Aorta (tissue), 5 donors: ENCODE measurements at places on chromosomes 1 and 21. TPM values are rescaled to one million over a fixed set of nuclear protein-coding genes. Genes with fewer than 3 reads are reported as not detected.

DNA sequence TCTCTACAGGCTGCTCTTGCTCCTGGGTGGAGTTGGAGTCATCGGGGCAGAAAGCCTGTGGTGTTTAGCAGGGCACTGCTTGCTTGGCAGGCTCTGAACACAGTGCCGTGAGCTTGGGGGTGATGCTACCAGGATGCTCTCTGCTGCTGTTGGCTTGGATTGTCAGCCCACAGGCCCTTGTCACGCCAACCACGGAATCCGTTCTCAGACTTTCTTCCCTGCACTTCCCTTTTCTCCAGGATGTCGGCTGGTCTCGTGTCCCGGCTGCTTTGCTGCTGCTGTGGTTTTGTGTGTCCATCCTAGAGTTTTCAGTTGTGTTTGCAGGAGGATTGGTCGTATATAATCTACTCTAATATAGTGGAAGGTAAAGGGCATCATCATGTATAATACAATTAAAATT, 44.4 kb upstream of the TTC34 start:
- H3K4me3 ChIP-seq: no peak overlapping the region
- H3K4me1 ChIP-seq: no peaks in the 10 kb centered on the region
- peak; percentile 69 for DNase-seq
- no peaks in the 10 kb centered on the region for H3K27me3 ChIP-seq

DNA sequence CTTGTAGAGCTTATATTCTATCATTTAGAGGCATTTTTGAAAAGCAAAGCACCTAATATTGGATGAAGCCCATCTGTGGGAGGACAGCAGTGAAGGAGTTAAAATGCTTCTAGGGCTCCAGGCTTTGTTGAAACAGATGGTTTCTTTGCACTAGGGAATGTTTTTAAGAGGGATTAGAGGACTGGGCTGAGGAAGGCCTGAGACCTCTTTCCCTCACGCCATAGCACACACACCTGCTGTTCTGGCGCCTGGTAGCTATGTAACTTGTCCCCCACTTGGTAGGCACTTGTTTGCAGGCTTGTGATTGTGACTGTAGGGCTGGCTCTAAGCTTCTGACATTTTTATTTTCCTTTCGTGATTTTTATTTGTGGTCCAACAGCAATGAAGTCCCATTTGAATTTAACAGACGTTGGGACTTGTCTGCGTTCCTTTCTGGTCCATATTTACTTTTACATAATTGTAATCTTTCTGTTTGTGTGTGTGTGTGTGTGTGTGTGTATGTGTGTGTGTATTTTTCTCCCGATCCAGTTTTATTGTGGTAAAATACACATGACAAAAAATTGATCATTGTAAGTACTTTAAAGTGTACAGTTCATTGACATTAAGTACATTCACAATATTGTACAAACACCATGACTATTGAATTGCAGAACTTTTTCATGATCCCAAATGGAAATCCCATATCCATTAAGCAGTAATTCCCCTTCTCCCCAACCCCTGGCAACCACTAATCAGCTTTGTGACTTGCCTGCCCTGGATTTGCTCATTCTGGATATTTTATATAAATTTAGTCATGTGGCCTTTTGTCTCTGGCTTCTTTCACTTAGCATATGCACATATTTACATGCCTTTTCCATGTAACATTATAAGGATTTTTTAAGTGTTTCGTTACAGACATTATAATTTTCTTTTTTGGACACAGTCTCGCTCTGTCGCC, 33.5 kb upstream of the MACF1 start:
- H3K36me3 ChIP-seq: no peaks in the 10 kb centered on the region
- H3K27me3 ChIP-seq: no peaks in the 10 kb centered on the region
- DNase-seq: no peak
- H3K4me1 ChIP-seq: peaks cover 19% of the 10 kb centered on the region

Gene TDRD5
- total RNA-seq: not detected

GRCh38 chr1:89998306-89998705, 3.4 kb downstream of the ZNF326 start:
- H3K27me3 ChIP-seq: no peaks in the 10 kb centered on the region
- H3K4me1 ChIP-seq: peaks cover 1% of the 10 kb centered on the region
- H3K36me3 ChIP-seq: no peaks in the 10 kb centered on the region
- no peak overlapping the region for H3K27ac ChIP-seq

DNA sequence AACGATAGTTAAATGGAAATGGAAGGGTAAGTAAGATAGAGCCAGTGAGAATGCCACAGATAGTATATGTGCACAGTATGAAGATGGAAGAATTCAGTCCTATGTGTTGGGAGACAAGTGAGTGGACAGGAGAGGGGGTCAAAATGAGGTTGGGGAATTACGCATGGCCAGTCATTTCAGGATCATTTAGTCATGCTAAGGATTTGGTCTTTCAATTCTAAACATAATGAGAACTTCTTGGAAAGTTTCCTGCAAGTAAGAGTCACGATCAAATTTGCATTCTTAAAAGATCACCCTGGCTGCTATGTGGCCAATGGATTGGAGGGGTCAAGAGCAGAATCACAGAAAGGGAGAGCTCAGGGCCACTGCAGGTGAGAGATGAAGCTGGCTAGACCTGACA, 64.0 kb upstream of the KCNK2 start:
- DNase-seq: no peak
- H3K4me1 ChIP-seq: no peaks in the 10 kb centered on the region
- H3K36me3 ChIP-seq: no peaks in the 10 kb centered on the region
- H3K4me3 ChIP-seq: no peak overlapping the region
- H3K27me3 ChIP-seq: no peaks in the 10 kb centered on the region

GRCh38 chr1:114609026-114609425, 27.6 kb upstream of the BCAS2 start:
- peaks cover 4% of the 10 kb centered on the region for H3K36me3 ChIP-seq
- no peak for DNase-seq
- no peak overlapping the region for H3K4me3 ChIP-seq
- no peak overlapping the region for H3K27ac ChIP-seq
- no peaks in the 10 kb centered on the region for H3K27me3 ChIP-seq
- H3K4me1 ChIP-seq: no peaks in the 10 kb centered on the region

Gene TEX50
- not detected for total RNA-seq

GRCh38 chr1:28526886-28527285, 21.0 kb downstream of the RCC1 start:
- H3K4me1 ChIP-seq: no peaks in the 10 kb centered on the region
- no peak for DNase-seq
- no peak overlapping the region for H3K4me3 ChIP-seq
- no peaks in the 10 kb centered on the region for H3K36me3 ChIP-seq
- H3K27me3 ChIP-seq: no peaks in the 10 kb centered on the region

DNA sequence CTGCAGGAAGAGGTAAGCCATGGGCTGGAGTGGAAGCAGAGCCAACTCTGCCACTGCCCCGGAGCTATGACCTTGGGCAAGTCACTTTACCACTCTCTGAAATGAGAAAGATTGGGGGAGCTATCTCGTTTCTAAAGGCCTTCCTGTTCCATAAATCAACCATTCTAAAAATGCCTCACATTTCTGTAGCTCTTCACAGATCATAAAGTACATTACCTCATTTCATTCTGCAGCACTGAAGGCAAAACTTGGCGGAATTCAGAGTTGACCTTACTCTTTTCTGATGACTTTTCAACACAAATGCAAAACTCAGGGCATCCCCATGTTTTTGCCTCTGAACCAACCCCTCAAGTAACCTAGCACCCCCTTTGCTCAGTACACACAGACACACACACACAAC, 404.0 kb upstream of the NFIA start:
- DNase-seq: no peak
- no peak overlapping the region for H3K27ac ChIP-seq
- H3K27me3 ChIP-seq: no peaks in the 10 kb centered on the region
- no peaks in the 10 kb centered on the region for H3K4me1 ChIP-seq
- no peak overlapping the region for H3K4me3 ChIP-seq

DNA sequence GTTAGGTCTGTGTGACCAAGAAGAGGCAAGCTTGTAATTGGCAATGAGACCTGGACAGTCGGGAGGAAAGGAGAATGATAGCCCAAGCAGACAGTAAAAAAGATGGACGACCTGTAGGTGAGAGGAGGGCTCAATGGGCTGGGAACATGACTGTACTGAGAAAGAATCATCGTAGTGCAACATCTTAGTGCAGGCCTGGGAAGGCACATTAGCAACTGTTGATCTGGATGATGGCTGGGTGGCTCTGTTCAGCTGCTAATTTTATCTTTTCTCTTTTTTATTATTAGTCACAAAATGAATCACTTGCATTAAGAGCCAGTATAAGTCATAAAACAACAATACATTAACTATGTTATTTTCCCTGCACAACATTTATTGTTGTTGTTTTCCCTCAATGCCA, 32.9 kb downstream of the IFI44 start:
- H3K36me3 ChIP-seq: no peaks in the 10 kb centered on the region
- H3K27me3 ChIP-seq: no peaks in the 10 kb centered on the region
- no peak for DNase-seq
- H3K4me1 ChIP-seq: peaks cover 2% of the 10 kb centered on the region

- no peak for DNase-seq
- no peaks in the 10 kb centered on the region for H3K4me1 ChIP-seq
- H3K27ac ChIP-seq: no peak overlapping the region
- no peaks in the 10 kb centered on the region for H3K36me3 ChIP-seq
Measured at GRCh38 chr1:210558302-210558701, 229.6 kb downstream of the HHAT start.

DNA sequence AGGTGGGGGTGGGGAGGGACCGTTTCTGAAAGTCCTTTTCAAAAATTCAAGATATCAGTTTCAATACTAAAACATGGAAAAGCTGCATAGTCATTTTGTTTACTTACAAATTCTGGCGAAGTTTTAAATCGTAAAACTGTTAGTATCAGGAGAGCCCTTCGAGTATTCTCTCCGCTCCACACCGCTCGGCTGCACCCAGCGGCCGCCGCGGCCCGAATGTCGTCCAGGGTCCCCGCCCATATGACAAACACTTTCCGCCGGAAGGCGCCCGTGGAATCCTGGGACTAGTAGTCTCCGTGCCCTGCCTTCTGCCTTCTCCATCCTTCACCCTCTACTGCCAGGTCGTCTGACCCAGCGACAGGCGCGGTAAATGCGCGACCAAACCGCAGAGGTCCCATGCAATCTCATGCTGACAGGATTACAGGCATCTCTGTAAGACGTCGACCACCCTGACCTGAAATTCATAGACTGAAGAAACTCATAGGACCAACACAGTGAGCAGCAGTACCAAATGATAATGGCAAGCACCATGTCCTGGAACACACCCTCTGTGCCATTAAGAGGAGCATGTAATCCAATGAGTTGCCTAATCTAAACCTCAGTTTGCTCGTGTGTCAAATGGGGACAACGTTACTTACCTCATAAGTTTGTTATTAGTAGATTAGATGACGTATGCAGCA, at the start of gene TOR1AIP2:
Gene TOR1AIP2 (minus strand): TSS at position 218 of the 680 bp plus-strand sequence. CDS start 25,138 bp downstream, outside the sequence.
- DNase-seq: peak; percentile 97
- H3K27me3 ChIP-seq: no peaks in the 10 kb centered on the region
- no peaks in the 10 kb centered on the region for H3K36me3 ChIP-seq
- peak within 1 kb of the TSS; percentile 83 for H3K4me3 ChIP-seq
- H3K4me1 ChIP-seq: no peaks in the 10 kb centered on the region

Gene S1PR1
- total RNA-seq: 51.3 TPM

Gene PPM1J
- total RNA-seq: 4.3 TPM

Gene EFNA1
- 18.9 TPM for total RNA-seq

Gene KLF17
- total RNA-seq: 0.33 TPM

- no peaks in the 10 kb centered on the region for H3K36me3 ChIP-seq
- H3K27me3 ChIP-seq: no peaks in the 10 kb centered on the region
- no peaks in the 10 kb centered on the region for H3K4me1 ChIP-seq
- H3K27ac ChIP-seq: no peak overlapping the region
Measured at GRCh38 chr21:43208561-43209332, 39.9 kb downstream of the CRYAA start.

Gene COL6A2
- 1,431 TPM for total RNA-seq
